Left lung (tissue), 14 donors: ENCODE measurements at places on chromosomes 12 and 14. TPM values are rescaled to one million over a fixed set of nuclear protein-coding genes. Genes with fewer than 3 reads are reported as not detected.
A peak's percentile ranks its signal among the peaks of the same experiment; 100 is the strongest.

GRCh38 chr12:120470150-120470784 lies 719 bp upstream of the SRSF9 start:
- DNase-seq: no peak

DNA sequence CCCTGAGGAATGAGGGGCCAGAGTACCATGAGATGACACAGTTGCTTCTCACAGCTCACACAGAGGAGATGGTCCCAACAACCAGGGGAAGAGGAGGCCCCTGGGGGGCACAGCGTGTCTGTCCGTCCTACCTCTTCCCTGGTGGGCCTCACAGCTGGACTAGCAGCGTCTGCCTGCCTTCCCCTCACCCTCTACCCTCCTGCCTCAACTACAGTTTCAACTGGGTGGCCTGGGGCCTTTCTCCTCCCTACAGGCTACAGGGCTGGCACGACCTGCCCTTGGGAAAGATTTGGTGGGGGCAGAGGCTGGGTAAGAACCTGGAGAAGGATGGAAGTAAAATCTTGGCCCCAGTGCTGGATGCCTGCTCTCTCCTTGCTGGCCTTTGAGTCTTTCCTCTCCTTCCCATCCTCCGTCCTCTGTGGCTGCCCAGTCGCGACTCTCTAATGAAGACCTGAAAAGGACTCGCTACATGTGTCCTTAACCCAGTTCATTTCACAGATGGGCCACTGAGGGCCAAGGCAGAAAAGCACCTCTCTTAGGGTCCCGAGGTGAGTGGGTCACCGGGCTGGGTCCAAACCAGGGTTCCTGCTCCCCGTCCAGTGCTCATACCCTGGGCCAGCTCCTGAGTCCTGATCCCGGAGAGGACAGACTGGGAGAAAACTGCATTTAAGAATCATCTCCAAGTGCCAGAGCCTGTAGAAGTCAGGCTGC lies 232.5 kb downstream of the BCL11B start:
- DNase-seq: no peak

- DNase-seq: no peak
These were observed 663 bp upstream of the LIN7A start for GRCh38 chr12:80938397-80938796.

The SERPINA10 gene
- 0.07 TPM for polyA plus RNA-seq

DNA sequence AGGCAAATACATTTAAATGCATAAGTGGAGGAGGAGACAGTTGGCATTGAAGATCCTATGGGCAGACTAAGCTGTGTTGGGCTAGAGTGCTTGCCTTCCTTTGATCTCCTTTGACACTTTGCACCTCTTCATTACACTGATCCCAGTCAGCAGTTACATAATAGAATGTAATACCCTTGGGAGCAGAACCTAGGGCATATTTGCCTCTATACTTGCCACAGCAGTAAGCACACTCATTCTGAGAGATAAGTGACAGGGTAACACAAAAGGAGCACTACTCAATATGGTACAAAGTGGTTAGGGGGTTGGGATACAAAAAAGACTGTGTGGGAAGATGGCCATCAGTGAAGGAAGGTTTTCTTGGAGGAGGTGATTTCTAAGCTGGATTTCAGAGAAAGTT lies 9.0 kb downstream of the MARS1 start:
- no peak for DNase-seq

GRCh38 chr14:70845601-70846000 lies 36.3 kb upstream of the MAP3K9 start:
- DNase-seq: no peak

The SLC10A1 gene
- 0.37 TPM for polyA plus RNA-seq

- no peak for DNase-seq
These were observed 98.5 kb upstream of the TMPO start for GRCh38 chr12:98416845-98417244.

- DNase-seq: no peak
These were observed 97.4 kb downstream of the PLXNC1 start for GRCh38 chr12:94245631-94246383.

The EML5 gene
- 2.3 TPM for polyA plus RNA-seq

GRCh38 chr12:71682466-71682865 lies 3.4 kb upstream of the TMEM19 start:
- DNase-seq: no peak

DNA sequence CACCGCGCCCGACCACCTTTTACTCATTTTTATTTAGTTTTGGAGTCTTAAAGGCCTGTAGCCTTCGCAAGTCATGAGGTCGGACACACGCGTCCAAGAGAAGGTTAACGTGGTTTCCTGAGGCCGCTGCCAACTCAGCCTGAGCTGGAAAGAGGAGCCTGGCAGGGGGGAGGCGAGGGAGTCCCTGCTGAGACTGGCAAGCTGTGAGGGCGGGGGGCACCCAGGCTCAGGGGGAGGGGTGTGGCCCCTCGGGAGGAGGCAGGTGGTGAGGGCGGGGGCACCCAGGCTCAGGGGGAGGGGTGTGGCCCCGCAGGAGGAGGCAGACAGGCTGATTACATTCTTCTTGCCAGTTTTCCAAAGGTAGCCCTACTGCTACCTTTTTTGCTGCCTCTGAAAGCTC lies 143.2 kb downstream of the PIWIL1 start:
- DNase-seq: no peak

DNA sequence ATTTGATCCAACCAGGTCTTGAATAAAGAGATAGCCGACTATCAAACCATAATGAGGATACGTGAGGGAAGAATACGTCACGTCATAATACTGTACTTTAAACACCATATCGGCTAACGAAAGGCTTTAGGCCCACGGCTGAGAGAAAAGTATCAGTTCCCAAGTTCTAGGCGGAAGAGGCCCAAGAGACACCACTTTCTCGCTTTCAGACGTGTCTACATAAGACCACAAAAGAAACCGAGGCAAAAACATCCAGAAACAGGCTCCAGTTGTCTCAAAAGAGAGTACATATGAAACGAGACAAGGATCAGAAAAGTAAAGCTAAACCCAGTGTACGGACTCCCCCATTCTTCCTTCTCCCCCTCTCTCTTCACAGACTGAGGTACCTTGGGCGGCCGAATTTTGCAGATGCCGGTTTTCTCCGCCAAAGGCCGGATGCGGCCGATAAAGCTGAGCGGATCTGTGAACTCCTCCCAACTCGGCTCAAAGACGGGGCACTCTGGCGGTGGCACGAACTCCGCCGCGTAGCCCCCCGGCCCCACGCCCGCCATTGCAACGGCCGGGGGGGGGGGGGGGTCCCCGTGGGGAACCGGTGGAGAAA lies 479 bp downstream of the KDM5A start:
- DNase-seq: no peak

- no peak for DNase-seq
These were observed 401.8 kb downstream of the BTG1 start for GRCh38 chr12:91743704-91744321.

DNA sequence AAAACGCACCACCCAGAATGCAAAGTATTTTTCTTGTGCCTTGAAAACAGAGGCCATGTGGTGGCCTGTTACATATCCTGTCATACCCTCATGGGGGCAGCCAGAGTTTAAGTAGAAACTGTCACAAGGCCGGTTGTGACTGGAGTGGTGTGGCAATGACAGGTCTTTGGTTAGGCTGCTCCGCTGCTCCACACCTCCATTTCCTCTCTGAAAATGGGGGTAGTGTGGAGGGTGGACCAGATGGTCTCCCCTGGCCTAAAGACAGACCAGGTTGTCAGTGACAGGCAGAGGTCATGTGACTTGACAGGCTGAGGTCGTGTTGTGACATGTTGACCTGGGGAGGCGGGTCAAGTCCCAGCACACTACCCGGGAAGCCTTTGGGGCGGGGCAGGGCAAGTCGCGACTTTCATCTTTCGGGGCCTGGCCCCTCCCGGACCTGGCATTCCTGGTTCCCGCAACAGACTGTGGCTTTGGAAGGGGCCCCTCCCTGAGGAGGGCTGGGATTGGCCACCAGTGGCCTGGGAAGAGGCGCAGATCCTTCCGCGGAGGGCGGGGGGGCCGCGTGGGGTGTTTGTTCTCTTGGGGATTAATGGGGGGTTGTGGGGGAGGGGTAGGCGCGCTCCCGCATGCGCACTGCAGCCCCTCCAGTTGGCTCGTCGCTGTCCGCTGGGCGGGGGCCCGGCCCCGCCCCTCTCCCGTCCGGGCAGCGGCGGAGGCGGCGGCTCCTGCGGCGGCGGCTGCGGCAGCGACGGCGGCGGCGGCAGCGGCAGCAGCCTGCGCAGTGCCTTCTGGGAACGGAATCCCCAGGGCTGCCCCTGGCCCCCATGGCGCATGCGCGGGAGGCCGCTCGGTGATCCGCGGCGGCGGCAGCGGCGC lies at the start of gene MBD6:
TSS of gene MBD6 (plus strand) at position 814 of the 876 bp plus-strand sequence. CDS start 1,480 bp downstream, outside the sequence.
- peak; percentile 94 for DNase-seq

GRCh38 chr12:5780536-5780935 lies 164.5 kb downstream of the ANO2 start:
- no peak for DNase-seq

DNA sequence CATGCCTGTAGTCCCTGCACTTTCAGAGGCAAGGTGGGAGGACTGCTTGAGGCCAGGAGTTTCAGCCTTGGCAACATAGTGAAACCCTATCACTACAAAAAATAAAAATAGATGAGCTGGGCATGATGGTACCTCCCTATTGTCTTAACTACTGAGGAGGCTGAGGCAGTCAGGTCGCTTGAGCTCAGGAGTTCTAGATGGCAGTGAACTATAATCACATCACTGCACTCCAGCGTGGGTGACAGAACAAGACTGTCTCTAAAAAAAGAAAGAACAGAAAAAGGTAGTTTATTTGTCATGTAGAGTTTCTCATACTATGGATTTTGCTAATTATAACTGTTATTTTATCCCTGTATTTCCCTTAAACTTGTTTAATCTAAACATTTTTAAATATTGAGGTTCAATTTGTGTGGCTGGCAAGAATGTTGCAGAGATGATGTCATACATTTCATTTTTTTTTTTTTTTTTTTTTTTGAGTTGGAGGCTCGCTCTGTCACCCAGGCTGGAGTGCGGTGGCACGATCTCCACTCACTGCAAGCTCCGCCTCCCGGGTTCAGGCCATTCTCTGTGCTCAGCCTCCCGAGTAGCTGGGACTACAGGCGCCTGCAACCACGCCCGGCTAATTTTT lies 39.7 kb upstream of the ATF7IP start:
- DNase-seq: no peak

- no peak for DNase-seq
These were observed 64.9 kb upstream of the CATSPERB start for GRCh38 chr14:91796617-91797347.

DNA sequence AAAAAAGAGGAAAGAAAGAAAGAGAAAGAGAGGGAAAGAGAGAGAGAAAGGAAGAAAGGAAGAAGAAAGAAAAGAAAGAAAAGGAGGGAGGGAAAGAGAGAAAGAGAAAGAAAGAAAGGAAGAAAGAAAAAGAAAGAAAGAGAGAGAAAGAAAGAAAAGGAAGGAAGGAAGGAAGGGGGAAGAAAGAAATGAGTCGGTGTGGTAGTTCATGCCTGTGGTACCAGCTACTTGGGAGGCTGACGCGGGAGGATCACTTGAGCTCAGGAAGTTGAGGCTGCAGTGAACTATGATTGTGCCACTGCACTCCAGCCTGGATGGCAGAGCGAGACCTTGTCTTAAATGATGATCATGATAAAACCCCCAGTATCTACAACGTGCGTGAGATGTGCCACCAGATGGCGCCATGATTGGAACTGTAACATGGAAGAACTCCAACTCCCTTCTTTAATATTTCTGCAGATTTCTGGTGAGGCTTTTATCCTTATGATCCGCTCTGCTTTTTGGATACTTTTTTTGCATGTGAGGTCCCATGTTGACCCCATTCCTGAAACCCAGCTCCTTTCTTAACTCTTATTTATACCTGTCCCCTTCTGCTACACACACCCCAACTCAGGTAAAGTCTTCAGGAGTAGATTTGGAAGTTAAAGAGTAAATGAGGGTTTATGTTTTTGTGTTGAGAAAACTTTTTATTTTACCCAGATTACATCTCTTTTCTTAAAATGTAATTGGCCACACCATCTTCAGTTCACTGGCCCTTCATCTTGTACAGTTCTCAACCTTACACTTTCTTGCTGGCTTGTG lies 25.6 kb downstream of the RNASE10 start:
- DNase-seq: peak; percentile 46

The ADAMTS20 gene
- polyA plus RNA-seq: 0.08 TPM

DNA sequence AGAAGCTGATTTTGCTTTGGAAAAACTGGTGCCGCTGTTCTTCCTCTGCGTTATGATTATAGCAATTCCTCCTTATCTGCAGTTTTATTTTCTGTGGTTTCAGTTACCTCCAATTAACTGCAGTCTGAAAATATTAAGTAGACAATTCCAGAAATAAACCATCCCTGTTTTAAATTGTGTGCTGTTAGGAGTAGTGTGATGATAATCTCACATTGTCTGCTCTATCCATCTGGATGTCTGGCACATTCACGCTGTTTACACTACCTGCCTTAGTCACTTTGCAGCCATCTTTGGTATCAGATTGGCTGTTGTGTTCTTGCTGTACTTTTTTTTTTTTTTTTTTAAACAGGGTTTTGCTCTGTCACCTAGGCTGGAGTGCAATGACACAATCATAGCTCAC lies 141.0 kb downstream of the GRIP1 start:
- DNase-seq: no peak

The OR6C2 gene
- polyA plus RNA-seq: not detected

GRCh38 chr12:78470354-78471195 lies 394.0 kb upstream of the SYT1 start:
- DNase-seq: peak; percentile 23

The ADAM21 gene
- 0.66 TPM for polyA plus RNA-seq

DNA sequence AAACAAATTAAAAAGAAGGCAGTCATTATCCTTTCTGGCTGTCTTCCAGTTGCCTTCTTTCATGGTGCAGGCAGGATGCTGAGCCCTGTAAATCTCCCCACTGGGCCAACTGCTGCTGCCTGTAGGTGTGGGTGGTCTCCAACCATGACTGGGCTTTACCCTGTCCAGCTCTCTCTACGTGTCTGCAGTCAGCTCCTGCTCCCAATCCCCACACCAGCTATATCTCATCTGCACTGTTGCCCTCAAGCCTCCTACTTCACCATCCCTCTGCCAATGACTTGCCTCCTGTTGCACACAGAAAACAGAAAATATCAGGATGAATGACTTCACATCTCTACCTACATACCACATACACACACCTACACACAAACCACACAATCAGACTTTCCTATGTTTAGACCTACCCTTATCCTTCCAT lies 39.7 kb upstream of the PSMA6 start:
- no peak for DNase-seq

DNA sequence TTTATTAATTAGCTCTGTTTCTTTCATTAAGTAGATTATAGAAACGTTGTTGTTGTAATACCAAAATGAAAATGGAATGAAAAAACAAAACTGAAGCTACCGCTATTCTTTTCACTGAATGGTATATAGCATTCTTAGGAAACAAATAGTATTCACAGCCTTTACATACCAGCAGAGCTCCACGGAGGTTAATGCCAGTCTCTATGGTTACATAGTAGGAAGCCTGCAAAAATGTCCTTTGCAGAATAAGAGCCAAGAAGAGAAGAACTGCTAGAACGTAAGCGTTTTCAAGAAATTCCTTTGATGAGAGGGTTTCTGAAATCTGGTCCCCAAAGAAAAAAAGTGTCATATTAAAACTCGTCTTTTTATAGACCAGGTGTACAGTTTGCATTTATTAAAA lies 30.6 kb downstream of the ABCC9 start:
- no peak for DNase-seq

GRCh38 chr14:103284574-103285467 lies 49.2 kb upstream of the EIF5 start:
- DNase-seq: no peak
